Nephron progenitor cell (in vitro differentiated cells): ENCODE measurements at places on chromosomes 11 and 22.

- no peak for DNase-seq
Observed at GRCh38 chr11:18365741-18366140, 28.6 kb upstream of the LDHA start.

DNA sequence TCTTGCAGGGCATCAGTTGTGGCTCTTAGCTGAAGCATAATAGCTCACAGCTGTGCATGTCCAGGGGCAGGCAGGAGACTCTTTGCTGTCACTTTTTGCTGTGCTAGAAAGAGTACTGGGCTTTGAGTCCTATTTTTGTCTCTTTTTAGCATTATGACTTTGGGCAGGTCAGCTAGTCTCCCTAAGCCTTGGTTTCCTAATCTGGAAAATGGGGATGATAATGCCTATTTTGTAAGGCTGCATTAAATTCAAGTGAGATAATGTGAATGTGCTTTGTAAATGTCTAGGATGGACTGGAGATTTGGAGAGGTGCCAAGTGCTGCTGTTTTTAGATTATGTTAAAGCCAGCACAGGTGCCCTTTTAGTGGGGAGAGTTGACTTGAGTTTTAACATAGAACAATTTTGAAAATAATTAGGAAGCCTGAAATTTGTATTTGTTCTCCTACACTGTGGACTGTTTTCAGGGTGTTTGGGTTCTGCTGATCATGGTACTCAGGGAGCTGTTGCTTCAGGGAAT lies 19.1 kb downstream of the CABIN1 start:
- DNase-seq = no peak

- DNase-seq = no peak
Observed at GRCh38 chr11:120547316-120547715, 35.8 kb downstream of the GRIK4 start.

GRCh38 chr11:123482218-123482617 lies 52.1 kb downstream of the GRAMD1B start:
- DNase-seq = no peak

GRCh38 chr11:36091256-36091811 lies 147.5 kb downstream of the LDLRAD3 start:
- no peak for DNase-seq

GRCh38 chr22:50599816-50600455 lies 657 bp upstream of the MAPK8IP2 start:
- DNase-seq = peak; percentile 95

DNA sequence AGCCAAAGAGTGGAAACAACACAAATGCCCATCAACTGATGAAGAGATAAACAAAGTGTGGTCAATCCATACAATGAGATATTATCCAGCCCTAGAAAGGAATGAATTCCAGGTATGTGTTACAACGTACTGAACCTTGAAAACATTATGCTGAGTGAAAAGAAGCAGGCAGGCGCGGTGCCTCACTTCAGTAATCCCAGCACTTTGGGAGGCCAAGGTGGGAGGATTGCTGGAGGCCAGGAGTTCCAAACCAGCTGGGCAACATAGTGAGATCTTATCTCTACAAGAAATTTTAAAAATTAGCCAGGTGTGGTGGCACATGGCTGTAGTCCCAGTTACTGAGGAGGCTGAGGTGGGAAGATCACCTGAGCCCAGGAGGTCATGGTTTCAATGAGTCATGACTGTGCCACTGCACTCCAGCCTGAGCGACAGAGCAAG lies 24.6 kb upstream of the TESMIN start:
- no peak for DNase-seq

- peak; percentile 75 for DNase-seq
Observed at GRCh38 chr11:47186076-47186699, at the start of gene PACSIN3. TSS of gene PACSIN3 (minus strand) at chr11:47186434. CDS start at chr11:47182727, 3,707 bp downstream.

DNA sequence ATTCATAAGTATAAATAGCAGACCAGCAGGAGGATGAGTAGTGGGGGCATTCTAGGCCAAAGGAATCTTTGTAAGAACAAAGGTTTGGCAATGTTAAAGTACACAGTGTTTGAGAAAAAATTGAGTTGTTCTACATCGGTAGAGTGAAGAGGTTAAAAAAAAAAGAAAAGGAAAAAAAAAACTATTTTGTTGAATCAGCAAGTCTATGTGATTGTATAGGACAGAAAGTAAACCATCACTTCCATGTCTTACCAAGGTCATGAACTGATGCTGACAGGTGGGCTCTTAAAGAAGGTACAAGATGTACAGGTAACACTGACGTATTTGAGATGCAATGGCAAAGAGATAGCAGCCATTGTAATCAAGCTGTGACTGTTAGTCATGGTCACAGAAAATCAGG lies 29.5 kb upstream of the PTH start:
- no peak for DNase-seq

DNA sequence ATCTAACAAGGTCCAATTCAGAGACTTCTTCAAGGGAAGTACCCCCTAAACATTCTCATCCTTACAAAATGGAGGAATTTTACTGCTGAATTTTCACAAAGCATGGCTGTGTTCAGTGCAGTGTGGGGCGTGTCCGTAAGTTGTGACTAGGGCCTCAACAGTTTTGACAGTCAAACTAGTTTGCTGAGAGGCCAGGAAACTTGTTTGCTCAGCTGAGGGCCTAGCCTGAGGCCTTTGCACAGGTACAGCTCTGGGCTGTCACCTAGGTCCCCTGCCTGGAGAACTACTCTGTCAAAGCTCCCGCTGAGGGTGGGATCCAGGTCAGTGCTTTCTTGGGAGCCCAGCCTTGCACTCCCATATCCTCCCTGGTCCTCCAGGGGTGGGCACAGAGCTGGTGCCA lies 27.9 kb downstream of the TCP11L1 start:
- no peak for DNase-seq
